ENCODE measurements at places on chromosomes 13 and 19.
A peak's percentile ranks its signal among the peaks of the same experiment; 100 is the strongest.

- DNase-seq = no peak
Observed at GRCh38 chr19:1455336-1456120, 5.6 kb downstream of the APC2 start.

- no peak for DNase-seq
Observed at GRCh38 chr13:112194167-112194530, 127.2 kb downstream of the SOX1 start.

- no peak for DNase-seq
Observed at GRCh38 chr19:11504502-11505031, 1.1 kb downstream of the ZNF653 start.

- DNase-seq = no peak
Observed at GRCh38 chr13:59684105-59684504, 479.6 kb downstream of the DIAPH3 start.

DNA sequence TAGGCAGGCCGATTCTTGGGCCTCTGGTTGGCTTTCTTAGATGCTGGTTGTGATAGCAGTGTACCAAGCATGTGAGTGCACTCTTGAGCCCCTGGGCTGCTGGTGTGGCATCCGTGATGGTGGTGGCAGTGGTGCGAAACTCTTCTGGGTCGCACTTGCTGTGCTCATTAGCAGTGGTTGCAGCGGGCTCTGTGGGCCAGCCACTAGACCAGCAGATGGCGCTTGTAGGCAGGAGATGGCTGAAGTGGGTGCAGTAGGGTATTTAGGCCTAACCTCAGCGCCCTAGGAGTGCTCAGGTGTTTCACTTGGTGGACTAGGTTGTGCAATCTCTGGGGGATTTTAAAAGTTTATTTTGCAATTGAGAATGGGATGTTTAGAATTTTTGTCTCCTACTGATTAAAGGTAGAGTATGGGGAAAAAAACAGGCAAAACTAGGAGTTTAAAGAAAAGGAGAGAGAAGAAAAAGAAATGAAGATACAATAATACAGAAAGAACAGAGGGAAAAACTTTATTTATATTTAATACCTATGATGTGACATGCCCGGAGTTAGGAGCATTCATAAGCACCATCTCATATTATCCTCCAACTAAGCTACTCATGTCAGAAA lies 4.3 kb upstream of the ZNF17 start:
- peak; percentile 84 for DNase-seq

GRCh38 chr19:50728084-50728737 lies 5.0 kb downstream of the CLEC11A start:
- DNase-seq = peak; percentile 91

All from activated CD8-positive, alpha-beta memory T cell treated with anti-CD3 and anti-CD28 coated beads for 24 hours (primary cell).